ENCODE measurements at places on chromosomes 11 and 22. TPM values are rescaled to one million over a fixed set of nuclear protein-coding genes. Genes with fewer than 3 reads are reported as not detected.
A peak's percentile ranks its signal among the peaks of the same experiment; 100 is the strongest.

- no peak overlapping the region for H3K27ac ChIP-seq
- no peaks in the 10 kb centered on the region for H3K36me3 ChIP-seq
- H3K4me1 ChIP-seq = peaks cover 9% of the 10 kb centered on the region
- H3K4me3 ChIP-seq = peak overlapping the region; percentile 81
These were observed 518 bp upstream of the GALNT18 start for GRCh38 chr11:11622340-11622706.

Gene KREMEN1
- total RNA-seq = 3.9 TPM

- H3K27ac ChIP-seq = no peak overlapping the region
- no peaks in the 10 kb centered on the region for H3K36me3 ChIP-seq
- no peak overlapping the region for H3K4me3 ChIP-seq
These were observed 13.3 kb downstream of the IL10RA start for GRCh38 chr11:117999354-117999993.

DNA sequence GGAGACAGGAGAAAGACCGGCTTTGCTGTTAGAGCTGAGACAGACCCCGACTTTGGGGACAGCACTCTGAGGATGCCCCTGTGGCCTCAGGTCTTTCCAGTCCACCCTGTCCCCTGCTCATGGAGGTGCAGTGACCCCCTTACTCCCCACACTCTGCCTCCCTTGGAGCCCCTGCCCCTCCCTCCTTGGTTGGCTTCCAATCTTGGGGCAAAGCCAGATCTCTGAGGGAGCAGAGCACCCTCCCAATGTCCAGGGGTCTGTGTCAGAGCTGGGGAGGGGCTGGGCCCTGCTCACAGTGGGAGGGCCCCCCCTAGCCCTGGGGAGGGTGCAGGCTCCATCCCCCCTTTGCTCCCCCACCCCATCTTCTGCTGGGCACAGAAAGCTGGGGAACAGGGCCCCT is 50.0 kb downstream of the IGLL1 start:
- peaks cover 36% of the 10 kb centered on the region for H3K4me1 ChIP-seq
- no peaks in the 10 kb centered on the region for H3K36me3 ChIP-seq
- no peak overlapping the region for H3K4me3 ChIP-seq

DNA sequence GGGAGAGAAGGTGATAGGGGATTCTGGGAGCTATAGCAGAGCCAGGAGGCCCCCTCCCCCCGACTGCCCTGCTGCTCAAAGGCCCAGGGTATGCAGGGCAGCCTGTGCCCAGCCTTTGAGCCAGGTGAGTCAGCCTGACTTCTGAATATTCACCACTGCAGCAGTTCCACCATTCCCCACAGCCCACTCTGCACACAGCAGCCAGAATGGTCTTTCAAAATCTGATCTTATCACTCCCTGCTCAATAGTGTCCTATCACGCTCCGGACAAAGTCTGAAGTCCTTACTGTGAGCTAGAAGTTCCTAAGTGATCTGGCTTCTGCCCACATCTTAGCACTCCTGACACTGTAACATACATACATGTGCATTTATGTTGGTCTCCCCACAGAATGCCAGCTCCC is 111.7 kb downstream of the BUD13 start:
- H3K4me1 ChIP-seq = no peaks in the 10 kb centered on the region
- peaks cover 16% of the 10 kb centered on the region for H3K27me3 ChIP-seq
- H3K27ac ChIP-seq = no peak overlapping the region
- DNase-seq = no peak
- no peaks in the 10 kb centered on the region for H3K36me3 ChIP-seq

Gene PANX3
- total RNA-seq = not detected

DNA sequence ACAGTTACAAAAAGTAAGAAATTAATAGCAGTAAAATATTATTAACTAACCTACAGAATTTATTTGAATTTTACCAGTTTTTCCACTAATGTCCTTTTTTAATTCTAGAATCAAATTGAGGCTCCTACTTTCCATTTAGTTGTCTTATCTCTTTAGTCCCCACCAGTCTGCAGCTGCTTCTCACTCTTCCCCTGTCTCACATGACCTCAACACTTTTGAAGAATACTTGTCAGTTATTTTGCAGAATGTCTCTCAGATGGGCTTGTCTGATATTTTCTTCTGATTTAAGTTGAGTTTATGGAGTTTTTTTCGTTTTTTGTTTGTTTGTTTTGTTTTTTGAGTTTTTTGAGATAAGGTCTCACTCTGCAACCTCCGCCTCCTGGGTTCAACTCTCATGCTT is 74.3 kb upstream of the ADORA2A start:
- peaks cover 43% of the 10 kb centered on the region for H3K36me3 ChIP-seq
- no peaks in the 10 kb centered on the region for H3K27me3 ChIP-seq
- no peaks in the 10 kb centered on the region for H3K4me1 ChIP-seq
- H3K4me3 ChIP-seq = no peak overlapping the region
- no peak for DNase-seq
- H3K27ac ChIP-seq = no peak overlapping the region

GRCh38 chr22:46159777-46160176 is 9.5 kb downstream of the PPARA start:
- no peak overlapping the region for H3K27ac ChIP-seq
- H3K4me3 ChIP-seq = no peak overlapping the region
- H3K4me1 ChIP-seq = no peaks in the 10 kb centered on the region
- H3K36me3 ChIP-seq = no peaks in the 10 kb centered on the region
- no peak for DNase-seq
- H3K27me3 ChIP-seq = no peaks in the 10 kb centered on the region

GRCh38 chr22:24106385-24107381 is 74.6 kb upstream of the SUSD2 start:
- DNase-seq = no peak
- H3K4me1 ChIP-seq = peaks cover 14% of the 10 kb centered on the region
- H3K4me3 ChIP-seq = no peak overlapping the region
- peaks cover 13% of the 10 kb centered on the region for H3K36me3 ChIP-seq
- peak overlapping the region; percentile 19 for H3K27ac ChIP-seq

- peak overlapping the region; percentile 57 for H3K27ac ChIP-seq
- H3K27me3 ChIP-seq = no peaks in the 10 kb centered on the region
- DNase-seq = no peak
- H3K4me1 ChIP-seq = peaks cover 25% of the 10 kb centered on the region
These were observed 101.7 kb upstream of the PRR5 start for GRCh38 chr22:44600207-44600785.

DNA sequence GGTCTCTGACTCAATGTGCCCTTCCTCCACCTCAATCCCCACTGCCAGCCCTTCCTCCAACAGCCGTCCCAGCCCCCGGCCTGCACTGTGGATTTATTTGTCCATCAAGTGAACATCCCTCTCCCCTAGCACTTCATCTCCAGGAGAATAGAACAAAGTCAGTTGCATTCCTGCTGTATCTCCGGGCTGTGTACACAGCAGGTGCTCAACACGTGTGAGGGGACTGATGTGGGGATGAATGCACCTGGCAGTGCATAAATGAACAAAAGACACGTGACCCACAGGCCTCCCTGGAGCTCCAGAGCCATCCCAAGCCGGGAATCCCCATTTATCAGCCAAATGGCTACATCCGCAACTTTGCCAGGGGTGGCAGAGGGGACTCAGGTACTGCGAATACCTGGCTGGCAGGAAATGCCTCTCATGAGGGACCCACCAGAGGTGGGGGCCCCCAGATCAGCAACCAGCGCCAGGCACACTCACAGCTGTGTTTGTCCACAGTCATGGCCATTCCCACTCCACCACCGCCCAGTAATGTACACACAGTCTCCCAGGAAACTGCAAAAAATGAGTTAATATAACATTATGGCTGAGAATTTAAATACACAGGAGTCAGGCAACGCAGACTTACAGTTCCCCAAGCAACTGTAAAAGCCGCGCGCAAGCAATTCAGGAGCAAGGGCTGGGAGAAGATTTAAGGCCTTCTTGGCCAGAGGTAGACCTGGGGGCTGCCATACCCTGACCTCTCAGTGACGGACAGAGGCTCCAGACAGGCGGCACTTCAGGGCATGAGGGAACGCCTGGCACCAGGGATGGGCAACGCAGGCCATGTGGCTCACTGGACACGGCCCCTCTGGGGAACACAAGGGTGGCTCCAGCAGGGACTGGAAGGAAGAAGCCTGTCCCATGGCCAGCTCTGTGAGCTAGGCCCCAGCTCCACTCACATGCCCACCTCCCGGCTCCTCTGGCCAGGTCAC is 50.3 kb upstream of the TCF20 start:
- H3K27ac ChIP-seq = no peak overlapping the region
- no peak for DNase-seq
- peaks cover 29% of the 10 kb centered on the region for H3K4me1 ChIP-seq
- no peak overlapping the region for H3K4me3 ChIP-seq
- H3K27me3 ChIP-seq = no peaks in the 10 kb centered on the region

DNA sequence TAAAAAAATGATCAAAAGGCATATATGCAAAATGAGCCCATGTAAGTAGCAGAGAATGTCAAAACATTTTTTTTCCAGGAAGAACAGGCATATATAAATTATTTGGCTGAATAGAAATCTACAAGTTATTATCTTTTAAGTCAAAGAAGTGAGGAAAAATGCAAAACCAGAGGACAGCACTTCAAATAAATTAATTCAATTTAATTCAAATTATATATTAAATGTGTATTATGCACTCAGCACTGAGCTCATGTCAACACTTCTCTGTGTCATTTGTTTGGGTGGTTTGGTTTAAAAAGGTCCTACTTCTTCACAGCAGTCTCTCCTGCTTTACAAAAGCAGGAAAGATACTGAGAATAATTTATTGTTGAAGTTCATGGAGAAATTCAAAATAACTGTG is 41.9 kb upstream of the PDGFD start:
- H3K27me3 ChIP-seq = no peaks in the 10 kb centered on the region
- no peak for DNase-seq
- H3K27ac ChIP-seq = no peak overlapping the region
- H3K4me1 ChIP-seq = no peaks in the 10 kb centered on the region
- no peaks in the 10 kb centered on the region for H3K36me3 ChIP-seq
- no peak overlapping the region for H3K4me3 ChIP-seq

Gene MAML2
- total RNA-seq = 20.5 TPM

Data from neural crest cell (in vitro differentiated cells).